ENCODE measurements at places on chromosomes 12 and 14.

DNA sequence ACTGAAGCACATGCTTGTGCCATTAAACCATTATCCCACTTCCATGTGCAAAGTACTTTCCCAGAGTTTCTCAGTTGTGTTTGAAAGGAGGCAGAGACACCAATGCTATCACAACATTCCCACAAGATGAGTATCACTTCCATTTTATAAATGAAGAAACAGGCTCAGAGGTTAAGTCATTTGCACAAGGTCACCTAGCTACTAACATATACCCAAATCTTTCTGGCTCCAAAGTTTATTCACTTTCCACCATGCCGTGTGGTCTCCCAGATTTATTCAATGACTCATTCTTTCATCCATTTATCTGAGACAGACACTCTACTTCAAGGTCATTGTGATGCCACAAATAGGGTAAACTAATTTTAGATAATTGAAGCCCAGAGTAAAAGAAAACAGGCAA lies 9.4 kb downstream of the ART4 start:
- DNase-seq, result no peak

DNA sequence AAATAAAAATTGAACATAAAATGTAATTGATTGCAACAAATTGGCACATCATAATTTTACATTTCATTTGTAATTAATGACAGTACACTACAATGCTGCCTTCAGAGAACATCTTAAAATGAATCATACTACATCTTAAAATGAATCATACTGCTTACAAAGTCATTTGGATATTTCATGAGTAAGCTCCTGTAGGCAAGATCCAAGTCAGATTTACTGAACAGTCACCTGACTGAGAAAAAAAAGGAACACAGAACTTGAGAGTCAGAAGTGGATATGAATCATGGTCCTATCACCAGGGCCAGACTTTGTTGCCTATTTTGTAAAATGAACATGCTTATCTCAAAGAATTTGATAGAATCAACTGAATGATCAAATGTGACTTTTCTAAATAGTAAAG lies 32.7 kb upstream of the FBLN5 start:
- no peak for DNase-seq

GRCh38 chr12:16610743-16611142 lies 4.8 kb upstream of the LMO3 start:
- no peak for DNase-seq

GRCh38 chr12:65892841-65893251 lies 68.6 kb downstream of the HMGA2 start:
- no peak for DNase-seq

DNA sequence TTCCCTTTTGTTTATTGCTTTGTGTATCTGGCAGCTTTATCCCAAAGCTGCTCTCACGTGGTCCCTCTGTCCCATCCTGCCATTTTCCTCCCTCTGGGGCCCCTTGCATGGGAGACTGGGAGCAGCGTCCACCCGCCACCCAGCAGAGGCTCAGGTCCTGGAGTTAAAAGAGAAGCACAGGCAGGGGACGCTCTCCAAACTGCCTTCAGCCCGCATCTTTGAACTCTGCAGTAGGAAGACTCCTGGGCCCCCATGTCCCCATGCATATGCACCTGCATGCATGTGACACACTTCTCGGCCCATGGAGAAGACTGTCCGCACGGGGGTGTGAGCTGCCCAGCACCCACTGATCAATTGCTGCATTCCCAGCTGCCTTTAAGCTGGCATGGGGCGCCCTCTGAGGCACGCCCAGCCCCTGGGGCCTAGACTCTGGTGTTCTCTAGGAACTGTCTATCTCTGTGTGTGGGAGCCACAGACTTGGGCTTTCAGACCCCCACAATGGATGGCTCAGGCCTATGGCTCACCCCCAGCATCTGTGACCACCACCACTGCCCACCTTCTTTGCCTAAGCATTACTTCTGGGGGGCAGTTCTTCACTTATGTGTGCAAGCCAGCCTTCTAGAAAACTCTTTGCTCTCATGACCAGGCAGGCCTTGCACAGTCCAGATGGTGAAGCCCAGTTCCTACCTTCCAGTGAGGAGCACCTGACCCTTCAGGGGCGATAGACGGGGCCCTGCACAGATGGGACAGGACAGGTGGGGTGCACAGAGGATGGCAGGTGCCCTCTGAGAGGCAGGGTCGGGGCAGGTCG lies 96.1 kb upstream of the DIO3 start:
- no peak for DNase-seq

DNA sequence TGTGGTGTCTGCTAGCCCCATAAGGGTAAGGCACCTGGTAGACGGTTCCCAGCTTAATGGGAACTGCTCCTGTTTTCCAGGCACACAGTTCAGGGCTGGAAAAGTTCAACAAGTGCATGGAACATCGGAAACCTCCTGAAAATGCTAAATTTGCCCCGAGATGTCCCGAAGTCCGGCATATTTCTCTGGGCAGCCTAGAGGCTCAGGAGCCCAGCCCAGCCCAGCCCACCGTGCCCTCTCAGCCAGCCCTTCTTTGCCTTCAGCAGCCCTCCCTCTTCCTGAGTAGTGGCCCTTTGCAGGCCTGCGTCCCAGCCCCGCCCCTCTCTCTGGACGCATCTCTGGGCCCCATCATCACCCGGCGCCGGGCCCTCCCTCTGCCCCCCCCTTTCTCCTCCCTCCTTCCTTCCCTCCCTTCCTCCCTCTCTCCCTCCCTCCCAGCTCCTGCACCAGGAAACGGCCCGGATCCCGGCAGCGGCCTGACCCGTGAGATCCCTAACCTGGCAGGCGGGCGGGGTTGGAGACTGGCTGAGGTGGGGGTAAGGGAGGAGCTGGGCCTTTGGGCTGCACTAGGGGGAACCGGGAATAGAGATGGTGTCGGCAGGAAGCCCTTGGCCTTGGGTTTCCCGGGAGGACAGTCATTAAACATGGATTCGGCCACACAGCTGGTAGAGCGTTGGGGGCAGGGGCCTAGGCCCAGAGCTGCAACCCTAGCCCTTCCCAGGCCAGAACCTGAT lies at the start of gene BCL2L2:
BCL2L2 (plus strand) TSS at position 422 of the 734 bp plus-strand sequence. CDS start 935 bp downstream, outside the sequence.
- no peak for DNase-seq

DNA sequence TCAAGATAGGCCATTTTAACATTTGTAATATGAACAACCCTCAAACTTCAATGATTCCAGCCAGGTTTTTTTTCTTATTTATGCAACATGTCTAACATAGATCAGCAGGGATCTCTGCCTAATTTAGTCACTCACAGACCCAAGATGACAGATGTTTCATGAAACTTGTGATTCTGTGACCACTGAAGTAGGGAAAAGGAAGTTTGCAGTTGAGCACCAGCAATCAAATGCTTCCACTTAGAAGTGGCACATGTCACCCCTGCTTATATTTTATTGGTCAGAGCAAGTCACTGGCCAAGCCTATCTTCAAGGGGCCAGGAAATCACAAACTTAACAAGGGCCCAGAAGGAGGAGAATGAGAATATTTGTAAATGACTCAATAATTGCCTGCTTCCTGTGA lies 150.6 kb downstream of the BCAT1 start:
- no peak for DNase-seq

DNA sequence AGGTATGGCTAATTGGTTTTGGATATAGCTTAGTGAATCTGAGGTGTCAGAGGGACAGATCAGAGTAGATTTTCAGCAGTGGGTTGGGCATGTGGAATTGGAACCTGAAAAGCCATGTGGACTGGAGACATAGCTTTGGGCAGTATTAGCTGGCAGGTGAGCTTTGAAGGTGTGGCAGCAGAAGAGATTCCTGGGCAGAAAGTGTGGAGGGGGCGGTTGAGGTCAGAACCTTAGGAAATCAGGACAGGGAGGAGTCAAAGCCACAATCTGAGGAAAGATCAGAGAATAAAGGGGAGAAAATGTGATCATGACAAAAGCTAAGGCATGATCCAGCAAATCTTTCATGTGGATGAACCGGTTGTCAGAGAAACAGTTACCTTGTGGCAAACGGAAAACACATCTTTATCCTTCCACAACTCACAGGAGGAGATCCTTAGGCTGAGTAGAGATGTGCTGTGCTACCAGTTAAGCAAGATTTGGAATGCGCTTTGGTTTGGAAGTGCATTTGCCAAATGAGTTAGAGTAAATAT lies 56.4 kb downstream of the PTGER2 start:
- no peak for DNase-seq

DNA sequence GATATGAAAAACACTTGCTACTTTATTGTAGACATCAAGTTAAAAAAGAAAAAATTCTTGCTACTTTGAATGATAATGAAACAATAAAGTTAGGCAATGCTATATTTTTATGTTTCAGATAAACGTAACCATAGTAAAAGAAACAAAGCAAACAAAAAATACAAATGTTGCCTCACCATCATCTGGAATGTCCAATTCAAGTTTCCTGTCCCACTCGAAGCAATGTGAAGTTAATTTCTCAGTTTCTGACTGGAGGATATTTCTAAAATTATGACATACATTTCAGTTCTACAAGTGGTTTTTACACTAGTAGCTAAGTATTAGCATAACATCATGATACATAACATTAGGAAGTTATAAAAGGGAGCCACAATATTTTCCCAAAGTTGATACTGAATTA lies 20.9 kb downstream of the DLGAP5 start:
- no peak for DNase-seq

DNA sequence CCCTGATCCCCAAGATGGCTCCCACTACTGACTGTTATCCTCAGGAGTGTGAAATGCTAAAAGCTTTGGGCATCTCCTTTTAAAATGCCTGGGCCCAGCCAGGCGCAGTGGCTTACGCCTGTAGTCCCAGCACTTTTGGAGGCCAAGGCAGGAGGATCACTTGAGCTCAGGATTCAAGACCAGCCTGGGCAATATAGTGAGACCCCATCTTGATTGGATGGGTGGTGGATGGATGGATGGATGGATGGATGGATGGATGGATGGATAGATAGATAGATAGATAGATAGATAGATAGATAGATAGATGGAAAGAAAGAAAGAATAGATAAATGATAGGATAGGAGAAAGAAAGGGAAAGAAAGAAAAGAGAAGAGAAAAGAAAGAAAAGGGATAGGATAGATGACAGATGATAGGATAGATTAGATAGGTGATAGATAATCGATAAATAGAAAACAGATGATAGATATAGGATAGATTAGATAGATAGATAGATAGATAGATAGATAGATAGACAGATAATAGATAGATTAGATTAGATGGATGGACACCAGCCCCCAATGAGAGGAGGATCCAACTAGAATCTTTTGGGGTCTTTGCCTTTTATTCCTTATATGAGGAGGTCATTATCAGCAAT lies 9.5 kb downstream of the P2RX4 start:
- DNase-seq, result no peak

DNA sequence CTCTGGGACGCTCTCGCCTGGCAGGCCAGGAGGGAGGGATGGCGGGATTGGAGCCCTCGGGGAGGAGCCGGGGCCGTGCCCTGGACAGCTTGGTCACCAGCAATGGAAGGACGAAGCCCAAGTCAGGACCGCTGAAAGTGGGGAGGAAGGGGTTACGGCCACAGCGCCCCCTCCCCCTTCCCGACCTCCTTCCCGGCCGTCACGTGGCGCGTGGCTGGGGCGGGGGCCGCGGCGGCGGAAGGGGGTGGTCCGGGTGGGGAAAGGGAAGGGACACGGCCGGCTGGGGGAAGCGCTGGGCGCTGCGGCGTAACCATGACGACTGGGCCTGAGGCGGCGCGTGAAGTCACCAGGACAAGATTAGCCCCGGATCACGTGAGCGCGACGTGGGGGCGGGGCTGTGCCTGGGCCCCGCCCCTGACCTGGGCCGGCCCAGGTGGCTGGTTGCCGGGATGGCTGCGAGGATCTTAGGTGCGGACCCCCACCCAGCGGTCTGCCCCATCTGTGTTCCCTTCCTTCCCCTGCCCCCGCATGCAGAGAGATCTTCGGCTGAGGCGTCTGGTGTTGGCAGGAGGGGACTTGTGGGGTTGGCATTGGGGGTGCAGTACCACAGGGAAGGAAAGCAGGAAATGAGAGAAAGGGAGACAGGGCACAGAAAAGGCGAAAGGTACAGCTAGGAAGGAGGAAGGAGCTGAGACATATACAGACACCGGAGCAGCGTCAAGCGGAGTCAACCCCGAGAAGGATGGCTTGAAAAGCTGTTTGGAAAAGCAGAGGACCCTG lies 6.2 kb downstream of the MAP3K12 start:
- DNase-seq, result peak; percentile 82

GRCh38 chr14:62692490-62693106 lies 352.7 kb downstream of the KCNH5 start:
- no peak for DNase-seq

GRCh38 chr14:63212209-63212608 lies 8.0 kb downstream of the RHOJ start:
- no peak for DNase-seq

DNA sequence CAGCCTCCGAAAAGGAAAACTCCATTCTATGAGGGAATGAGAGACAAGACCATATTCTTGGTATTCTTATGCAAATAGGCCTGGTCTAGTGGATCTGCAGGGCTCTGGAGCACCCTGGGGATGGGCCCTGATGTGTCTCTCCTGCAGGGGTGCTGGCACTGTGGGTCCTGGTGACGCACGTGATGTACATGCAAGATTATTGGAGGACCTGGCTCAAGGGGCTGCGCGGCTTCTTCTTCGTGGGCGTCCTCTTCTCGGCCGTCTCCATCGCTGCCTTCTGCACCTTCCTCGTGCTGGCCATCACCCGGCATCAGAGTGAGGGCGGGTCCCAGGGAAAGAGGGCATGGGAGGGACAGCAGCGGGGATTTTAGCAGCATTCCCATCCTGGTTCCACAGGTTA lies 5.8 kb downstream of the SLC48A1 start:
- DNase-seq, result no peak

All from naive thymus-derived CD8-positive, alpha-beta T cell (primary cell).